ENCODE measurements at places on chromosomes 1 and 21. TPM values are rescaled to one million over a fixed set of nuclear protein-coding genes. Genes with fewer than 3 reads are reported as not detected.

The KLHL12 gene
- 18.1 TPM for total RNA-seq

The PKP1 gene
- not detected for total RNA-seq

The AMY2B gene
- total RNA-seq: 0.84 TPM

The BNIPL gene
- total RNA-seq: 0.09 TPM

The TMEM82 gene
- not detected for total RNA-seq

The OR2T35 gene
- not detected for total RNA-seq

The PIP5K1A gene
- total RNA-seq: 41.8 TPM

The CASZ1 gene
- total RNA-seq: 2.5 TPM

The MROH9 gene
- total RNA-seq: not detected

The PDZK1 gene
- 0.86 TPM for total RNA-seq

The PLCH2 gene
- 0.41 TPM for total RNA-seq

The CCT8 gene
- 180 TPM for total RNA-seq

The IGSF5 gene
- not detected for total RNA-seq

The GGPS1 gene
- 20.0 TPM for total RNA-seq

The ZBTB8B gene
- total RNA-seq: under 0.01 TPM

The HORMAD1 gene
- 6.7 TPM for total RNA-seq

The TRAF3IP3 gene
- not detected for total RNA-seq

The PIK3CD gene
- total RNA-seq: 10.7 TPM

The FBLIM1 gene
- 20.9 TPM for total RNA-seq

The IL20 gene
- not detected for total RNA-seq

The REN gene
- not detected for total RNA-seq

The CYP4B1 gene
- not detected for total RNA-seq

The PADI1 gene
- total RNA-seq: 2.3 TPM

The KIF2C gene
- total RNA-seq: 39.4 TPM

The CA6 gene
- total RNA-seq: not detected

The TRPM2 gene
- total RNA-seq: 8.8 TPM

The KRTAP21-2 gene
- not detected for total RNA-seq

The PRELP gene
- not detected for total RNA-seq

The ACTN2 gene
- total RNA-seq: not detected

All from A549 treated with CpdA at 1 μM for 4 hours (cell line).